ENCODE measurements at places on chromosomes 6 and 20.
A peak's percentile ranks its signal among the peaks of the same experiment; 100 is the strongest.

GRCh38 chr6:33609019-33609418 is 12.1 kb upstream of the ITPR3 start:
- DNase-seq: no peak

DNA sequence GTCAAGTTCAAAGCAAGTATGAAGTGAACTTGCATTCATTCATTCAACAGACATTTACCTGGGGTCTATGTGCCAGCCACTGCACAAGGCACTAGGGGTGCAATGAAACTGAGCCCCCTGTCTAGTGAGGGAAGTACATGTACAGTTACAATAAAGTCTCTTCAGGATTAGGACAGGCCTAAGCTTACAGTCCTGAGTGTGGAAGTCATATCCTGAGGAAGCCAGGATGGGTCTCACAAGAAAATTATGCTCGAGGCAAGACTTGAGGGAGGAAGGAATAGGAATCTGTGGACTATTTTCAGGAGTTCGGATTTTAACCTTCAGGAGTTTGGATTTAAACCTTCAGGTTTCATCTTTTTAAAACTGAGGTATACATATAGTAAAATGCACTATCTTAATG is 19.4 kb downstream of the TTI1 start:
- no peak for DNase-seq

DNA sequence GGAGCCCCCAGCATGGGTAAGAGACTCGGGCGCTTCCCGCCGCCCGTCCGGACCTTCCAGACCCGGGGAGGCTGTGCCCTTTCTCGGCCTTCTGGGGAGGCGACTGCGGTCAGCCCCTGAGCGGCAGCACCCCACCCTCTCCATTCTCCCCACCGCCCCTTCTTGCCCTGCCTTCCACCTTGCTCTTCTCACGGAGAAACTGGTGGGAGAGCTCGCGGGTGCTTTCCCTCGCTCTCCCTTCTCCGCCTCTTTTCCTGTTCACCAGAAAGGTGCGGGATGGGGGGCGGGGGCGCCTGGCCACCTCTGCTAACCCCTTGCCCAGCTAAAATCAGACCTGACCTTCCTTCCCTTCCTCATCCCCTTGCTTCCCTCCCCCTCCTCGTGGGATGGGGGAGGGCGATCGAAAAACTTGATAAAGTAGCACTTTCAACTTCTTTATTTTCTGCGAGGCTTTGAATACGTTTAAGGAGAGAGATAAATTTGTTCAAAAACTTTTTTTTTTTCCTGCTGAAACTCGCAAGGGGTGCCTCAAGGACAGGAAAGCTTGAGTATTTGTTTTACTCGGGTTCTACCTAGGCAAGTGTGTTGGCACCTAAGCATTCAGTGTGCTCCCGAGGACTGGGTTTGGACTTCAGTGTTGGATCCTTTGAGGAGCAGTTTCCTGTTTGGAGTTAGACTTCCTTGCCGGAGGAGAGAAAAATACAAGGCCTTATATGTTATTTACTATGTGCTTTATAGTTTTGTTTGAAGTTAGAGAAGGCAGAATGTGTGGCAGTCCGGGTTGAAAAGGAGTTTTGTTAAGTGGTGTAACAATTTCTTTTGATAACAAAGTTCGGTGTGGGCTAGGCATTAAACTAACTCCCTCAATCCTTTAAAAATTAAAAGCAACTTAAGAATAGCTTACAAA is 897 bp downstream of the CD2AP start:
- DNase-seq: no peak

DNA sequence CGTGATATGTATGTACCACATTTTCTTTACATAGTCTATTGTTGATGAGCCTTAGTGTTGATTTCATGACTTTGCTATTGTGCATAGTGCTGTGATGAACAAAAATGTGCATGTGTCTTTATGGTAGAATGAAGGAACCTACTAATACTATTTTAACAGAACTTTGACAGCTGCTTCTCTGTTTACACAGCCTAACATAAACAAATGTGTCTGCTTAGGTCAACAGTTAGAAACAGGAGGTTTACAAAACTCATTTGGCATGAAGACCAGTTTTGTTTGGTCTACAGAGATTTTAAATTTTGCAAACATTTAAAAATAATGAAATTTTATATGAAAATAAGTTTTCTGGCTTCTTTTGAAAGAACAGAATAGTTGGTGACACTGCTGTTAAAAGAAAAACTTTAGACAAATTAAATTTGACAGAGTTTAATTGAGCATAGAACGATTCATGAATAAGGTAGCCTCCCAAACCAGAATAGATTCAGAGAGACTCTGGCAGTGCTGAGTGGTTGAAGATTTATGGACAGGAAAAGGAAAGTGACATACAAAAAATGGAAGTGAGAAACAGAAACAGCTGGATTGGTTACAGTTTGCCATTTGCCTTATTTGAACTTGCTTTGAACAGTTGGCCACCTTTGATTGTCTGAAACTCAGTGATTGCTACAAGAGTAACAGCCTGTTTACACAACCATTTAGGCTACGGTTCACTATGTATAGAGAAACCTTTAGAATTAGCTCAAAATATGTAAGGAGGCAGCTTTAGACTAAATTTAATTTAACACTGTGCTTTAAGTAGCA is 715.8 kb upstream of the HS3ST5 start:
- DNase-seq: no peak

DNA sequence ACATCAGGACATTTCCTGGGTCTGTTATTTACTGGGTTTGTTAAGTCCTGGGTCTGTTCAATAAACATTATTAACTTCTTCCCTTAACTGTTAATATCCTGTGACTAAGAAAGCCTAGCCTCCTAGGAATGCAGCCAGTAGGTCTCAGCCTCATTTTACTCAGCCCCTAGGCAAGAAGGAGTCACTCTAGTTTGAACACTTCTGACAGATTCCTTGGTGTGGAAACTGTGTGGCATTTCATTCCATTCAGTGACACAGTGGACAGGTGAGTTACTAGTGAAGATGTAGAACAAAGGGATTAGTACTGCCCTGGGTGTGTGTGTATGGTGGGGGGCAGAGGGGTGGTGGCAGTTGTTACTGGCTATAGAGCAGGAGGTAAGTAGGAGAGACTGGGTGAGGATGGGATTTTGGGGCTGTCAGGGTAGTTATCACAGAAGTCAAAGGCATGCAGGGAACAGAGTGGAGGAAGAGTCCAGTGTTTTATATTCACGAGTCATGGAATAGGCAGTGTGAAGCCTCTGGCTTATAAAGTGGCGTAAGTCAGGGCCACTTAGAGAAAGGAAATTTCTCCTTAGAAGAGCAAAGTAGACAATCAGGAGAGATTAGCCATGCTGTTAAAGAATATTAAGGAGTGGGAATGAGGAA is 28.4 kb downstream of the RNF182 start:
- no peak for DNase-seq

DNA sequence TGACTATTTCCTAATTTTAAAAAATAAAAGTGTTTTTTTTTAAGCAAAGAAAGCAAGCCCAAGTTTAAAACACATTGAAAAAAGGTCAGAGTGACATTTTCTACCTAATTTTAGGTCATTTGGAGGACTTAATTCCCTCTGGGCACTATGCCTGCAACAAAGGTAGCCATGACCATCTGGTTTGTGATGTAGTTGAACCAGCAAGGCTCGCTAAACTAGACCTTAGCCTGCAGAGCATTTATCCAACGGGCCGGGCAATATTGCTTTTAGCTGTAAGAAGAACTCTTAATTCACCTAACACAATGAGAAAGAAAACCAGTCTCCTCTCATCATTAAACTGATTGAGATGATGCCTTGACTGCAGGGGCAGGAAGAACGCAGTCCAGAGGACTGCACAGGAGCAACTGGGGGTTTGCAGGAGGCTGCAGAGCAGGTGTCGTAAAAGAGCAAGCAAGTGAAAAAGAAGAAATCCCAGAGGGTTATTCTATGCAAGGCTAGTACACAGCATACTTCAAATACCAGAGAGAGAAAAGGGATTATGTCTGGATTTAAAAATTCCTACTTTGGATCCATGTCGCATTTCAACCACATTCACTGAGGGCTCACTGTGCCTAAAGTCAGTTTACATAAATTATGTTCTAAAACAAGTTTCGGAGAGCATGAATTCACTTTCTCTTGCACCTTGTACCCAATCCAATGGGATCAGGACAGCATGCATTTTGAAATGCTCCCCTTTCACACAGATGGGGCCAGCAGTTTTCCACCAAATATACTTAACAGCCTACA is 12.8 kb downstream of the TRAF3IP2 start:
- DNase-seq: no peak

DNA sequence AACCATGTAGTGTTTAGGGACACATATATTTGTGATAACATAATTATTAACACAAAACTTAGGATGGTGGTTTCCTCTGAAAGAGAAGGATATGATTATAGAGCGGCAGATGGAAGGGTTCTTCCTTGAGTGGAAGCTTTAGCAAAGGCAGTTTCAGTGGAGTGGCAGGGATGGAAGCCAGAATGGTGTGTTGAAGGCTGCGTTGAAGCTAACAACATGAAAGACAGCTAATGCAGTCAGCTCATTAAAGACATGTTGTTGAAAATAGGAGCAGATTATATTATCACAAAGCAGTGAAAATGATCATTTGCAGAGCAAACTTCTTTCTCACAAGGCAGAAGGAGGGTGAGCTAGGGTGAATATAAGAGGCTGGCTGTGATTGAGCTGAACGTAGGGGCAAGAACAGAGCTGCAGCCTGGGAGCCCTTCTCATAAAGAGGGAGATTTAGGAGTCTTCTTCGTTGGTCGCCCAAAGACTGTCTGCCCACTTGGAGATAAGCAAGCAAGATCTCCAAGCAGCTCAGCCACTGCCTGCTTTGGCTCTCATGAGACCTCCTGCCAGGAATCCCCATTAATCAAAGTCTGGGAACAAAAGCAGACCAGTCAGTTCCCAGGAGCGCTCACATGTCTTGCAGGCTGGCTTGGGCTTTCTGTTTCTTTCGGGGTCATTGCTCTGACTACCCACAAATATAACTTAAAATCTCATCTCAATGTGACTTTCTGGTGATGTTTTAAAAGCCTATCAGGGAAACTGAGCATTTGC is 2.6 kb upstream of the ANKRD6 start:
- no peak for DNase-seq

- DNase-seq: peak; percentile 60
These were observed 24.9 kb upstream of the FUCA2 start for GRCh38 chr6:143536461-143536865.

GRCh38 chr20:62553136-62553837 is 77.5 kb upstream of the GATA5 start:
- DNase-seq: no peak

DNA sequence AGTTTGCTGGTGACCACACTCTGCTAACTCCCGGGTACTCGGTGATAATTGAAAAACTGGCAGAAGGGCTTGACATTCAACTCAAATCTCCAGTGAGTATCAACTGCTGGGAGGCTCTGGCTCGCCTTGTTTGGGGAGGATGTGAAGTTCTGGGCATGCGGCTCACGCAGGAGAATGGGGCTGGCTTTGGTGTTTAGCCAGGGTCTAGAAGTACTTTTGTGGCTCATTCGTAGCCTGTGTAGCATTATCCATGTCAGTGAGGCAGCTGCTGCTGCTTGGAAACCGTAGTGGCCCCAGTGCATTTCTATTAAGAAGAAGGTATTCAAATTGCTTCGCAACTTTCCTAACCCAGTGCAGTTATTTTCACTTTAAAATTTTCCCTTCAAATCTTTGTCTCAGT is 52.2 kb downstream of the KDM1B start:
- DNase-seq: no peak

DNA sequence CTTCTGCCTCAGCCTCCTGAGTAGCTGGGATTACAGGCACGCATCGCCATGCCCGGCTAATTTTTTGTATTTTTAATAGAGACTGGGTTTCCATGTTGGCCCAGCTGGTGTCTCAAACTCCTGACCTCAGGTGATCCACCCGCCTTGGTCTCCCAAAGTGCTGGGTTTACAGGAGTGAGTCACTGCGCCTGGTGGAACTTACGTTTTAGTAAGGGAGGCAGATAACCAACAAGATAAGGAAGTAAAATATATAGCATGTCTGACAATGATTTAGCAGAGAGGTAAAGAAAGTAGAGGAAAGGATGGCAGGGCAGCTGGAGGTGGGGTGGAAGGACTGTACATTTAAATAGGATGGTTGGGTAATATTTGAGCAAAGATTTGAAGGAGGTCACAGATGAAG is 12.8 kb upstream of the MYMX start:
- DNase-seq: no peak

Data from activated T-cell treated with anti-CD3 and anti-CD28 coated beads, Interleukin-2, amount 50 U/mL, for 1 hour (primary cell).